ENCODE measurements at places on chromosomes 3 and 15. TPM values are rescaled to one million over a fixed set of nuclear protein-coding genes. Genes with fewer than 3 reads are reported as not detected.

GRCh38 chr3:129005526-129006303, 4.6 kb downstream of the EFCC1 start:
- DNase-seq = no peak

GRCh38 chr15:66684136-66684681, 17.8 kb upstream of the SMAD6 start:
- no peak for DNase-seq

DNA sequence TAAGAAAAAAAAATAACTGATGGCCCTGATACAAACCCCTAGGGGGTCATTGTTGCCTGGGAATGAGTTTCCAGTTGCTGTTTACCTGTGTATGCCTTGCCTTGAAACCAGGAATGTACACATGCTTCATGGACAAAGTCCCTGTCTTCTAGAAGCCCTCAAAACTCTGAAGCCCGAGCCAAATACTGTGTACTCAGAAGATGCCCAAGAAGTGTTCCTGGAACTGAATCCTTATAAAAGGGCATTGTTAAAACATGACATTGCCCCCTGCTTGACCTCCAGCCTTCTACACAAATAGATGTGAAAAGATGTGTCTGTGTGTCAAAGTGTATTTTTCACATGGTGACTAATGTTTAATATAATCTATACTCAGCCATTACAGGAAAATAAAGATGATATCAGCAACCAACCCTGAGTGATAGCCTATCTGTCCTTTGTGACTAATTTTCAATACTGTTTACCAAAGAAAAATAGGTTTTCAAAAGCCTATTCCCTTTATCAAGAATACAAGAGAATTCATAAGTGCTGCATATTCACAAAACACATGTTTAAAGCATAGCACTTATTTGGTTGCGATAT, 325.9 kb downstream of the MECOM start:
- DNase-seq = no peak

MEIS2 gene
- total RNA-seq = 42.1 TPM

PTH1R gene
- total RNA-seq = 6.5 TPM

Measured in tongue (tissue), 3 donors.